ENCODE measurements at places on chromosomes 5 and 9.

GRCh38 chr5:140664030-140664358 lies 710 bp upstream of the WDR55 start:
- no peak for DNase-seq

DNA sequence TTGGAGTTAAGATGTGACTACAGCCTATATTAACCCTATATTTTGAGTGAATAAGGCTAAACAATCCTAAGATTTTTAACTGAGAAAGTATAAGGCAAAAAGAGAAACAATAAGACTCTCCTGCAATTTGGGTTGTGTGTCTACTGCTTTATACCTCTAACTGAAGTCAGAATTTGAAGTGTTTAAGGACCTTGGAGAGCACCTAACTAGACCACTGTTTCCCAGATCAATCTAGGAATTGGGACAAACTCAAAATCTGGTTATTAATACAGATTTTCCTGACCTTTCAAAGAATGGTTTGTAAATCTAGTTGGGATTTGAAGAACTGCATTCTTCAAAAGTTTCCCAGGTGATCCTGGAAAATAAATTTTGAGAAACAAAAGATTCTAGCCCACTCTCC lies 42.1 kb downstream of the GABRA1 start:
- no peak for DNase-seq

DNA sequence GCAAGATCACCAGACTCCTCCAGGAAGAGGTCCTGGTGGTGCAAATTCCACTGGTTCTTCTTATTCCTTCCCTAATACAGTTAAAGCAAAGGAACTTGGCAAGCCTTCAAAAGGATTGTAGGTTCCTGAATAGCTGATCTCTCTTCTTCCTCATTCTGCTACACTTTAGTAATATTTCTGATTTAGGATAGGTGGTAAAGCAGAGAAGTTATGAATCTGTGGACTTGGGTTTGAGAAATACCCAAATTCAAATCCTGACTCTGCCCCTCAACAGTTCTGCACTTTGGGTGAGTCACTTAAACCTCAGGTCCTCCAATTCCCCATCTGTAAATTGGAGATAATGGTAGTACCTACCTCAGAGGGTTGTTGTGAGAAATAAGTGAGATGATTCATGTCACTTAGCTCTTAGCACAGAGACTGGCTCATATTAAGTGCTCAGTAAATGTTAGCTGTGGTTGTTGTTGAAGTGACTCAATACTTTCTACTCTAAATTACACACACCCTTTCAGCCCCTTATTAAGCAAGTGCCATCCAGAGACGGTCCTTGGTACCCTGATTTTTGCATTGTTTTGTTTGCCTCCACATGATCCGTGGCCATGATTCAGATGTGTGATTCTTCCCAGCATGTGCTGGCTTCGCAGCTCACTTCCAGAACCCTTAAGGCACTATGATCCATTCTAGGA lies 5.2 kb downstream of the SH3RF2 start:
- DNase-seq, result no peak

DNA sequence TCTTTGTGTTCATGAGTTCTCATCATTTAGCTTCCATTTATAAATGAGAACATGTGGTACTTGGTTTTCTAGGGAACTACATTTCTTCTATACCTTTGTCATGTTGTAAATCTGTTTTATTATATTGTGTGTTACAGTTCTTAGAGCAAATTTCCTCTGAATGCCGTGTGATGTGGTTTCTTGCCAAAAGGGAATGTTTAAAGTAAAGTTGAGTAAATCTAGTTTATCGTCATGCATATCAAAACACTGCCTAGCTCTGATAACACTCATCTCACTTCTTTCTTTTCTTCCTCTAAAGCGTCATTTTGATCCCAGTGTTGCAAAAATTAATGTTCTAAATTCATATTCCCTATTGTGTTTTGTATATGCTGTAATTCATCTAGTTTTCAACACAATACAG lies 295.4 kb upstream of the HAPLN1 start:
- no peak for DNase-seq

- DNase-seq, result no peak
Measured at GRCh38 chr9:33178972-33179697, 12.0 kb upstream of the B4GALT1 start.

DNA sequence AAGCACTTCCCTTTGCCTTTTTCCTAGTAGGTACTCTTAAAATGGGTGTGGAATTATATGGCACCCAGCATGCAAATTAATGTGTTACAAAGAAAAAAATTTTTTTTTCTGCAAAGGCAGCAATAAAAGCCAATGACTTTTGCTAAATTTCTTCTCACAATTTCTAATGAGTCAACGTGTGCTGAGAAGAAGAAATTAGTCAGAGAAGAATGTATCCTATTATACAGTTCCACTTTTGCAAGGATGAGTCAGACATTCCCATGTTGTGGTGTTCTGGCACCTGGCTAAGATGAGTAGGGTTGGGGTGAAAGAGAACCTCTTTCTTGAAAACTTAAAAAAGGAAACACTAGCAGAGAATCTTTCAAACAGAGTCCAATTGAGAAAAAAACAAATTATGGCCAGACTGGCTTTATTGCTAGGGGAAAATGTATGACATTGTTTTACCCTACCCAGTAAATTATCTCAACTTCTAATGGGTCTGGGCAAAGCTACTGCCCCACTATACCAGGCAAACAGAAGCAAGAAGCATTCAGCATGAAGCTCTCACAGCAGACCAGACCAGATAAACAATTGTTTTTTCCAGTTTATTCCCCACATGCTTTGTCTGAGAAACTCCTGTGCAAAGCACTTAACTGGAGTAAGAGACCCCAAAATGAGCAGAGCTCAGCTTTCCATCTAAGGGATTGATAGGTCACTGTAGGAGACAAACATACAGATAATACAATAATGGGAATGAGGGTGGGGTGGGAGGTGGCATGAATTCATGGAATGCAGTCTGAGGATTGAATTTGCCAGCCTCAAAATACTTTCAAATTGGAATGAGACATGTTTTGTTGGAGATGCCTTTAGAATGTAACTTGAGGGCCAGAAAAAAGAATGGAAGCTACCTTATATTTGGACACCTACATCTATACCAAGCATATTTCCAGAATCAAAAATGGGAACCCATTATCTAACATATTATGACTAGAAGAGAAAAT lies 220.8 kb upstream of the RFX3 start:
- no peak for DNase-seq

DNA sequence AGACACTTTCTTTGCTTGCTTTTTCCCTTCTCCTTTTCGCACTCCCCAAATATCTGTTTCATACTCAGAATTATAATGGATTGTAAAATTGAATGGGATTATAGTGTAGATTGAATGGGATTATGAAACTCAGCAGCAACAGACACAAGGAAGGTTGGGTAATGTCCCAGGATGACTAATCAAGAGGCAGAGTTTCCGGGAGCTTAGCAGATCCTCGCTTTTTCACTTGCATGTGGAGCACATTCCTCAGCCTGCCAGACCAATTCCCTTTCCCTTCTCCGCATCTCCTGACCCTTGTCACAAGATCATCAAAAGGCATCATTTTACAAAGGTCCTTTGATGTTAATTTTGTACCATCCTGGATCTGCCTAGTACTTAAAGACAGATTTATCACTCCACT lies 55.1 kb upstream of the SLC1A1 start:
- DNase-seq, result no peak

DNA sequence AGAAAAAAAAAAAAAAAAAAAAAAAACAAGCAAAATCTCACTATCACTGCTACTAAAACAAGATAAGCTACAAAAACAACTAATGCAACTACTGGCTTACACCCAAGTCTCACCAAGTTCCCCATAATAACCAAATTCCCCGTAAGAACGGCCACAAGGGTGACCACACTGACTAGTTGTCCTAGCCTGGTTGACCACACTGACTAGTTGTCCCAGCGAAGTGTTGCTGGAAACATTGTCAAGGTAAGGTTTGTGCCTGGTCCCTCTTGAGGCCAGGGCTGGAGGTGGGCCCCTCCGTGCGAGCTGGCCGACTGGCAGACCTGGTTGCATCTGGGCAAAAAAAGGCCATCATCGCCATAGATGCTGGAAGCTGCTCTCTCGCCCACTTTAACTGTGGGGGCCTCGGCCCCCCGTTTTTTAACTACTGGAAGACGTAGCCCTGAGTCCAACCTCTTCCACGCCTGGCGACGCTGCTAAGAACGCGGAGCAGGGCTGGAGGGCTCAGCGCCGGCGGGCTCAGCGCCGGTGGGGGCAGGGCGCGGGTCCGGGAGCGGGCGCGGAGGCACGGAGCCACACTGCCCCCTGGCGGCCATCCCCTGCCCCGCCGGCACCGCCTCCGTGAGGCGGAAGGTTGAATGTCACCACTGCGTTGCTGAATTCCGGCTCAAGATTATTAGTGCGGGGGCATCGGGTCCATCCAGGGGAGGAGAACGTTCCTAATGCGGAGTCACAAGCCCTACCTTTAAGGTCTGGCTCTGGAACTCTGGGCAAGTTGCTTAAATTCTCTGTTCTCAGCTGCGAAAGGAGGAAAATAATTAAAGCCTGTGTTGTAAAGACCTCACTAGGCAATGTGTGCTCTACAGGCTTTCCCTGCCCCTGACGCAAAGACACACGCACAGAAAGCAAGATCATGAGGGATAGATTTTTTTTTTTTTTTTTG lies 84.0 kb downstream of the HSD17B3 start:
- peak; percentile 63 for DNase-seq

DNA sequence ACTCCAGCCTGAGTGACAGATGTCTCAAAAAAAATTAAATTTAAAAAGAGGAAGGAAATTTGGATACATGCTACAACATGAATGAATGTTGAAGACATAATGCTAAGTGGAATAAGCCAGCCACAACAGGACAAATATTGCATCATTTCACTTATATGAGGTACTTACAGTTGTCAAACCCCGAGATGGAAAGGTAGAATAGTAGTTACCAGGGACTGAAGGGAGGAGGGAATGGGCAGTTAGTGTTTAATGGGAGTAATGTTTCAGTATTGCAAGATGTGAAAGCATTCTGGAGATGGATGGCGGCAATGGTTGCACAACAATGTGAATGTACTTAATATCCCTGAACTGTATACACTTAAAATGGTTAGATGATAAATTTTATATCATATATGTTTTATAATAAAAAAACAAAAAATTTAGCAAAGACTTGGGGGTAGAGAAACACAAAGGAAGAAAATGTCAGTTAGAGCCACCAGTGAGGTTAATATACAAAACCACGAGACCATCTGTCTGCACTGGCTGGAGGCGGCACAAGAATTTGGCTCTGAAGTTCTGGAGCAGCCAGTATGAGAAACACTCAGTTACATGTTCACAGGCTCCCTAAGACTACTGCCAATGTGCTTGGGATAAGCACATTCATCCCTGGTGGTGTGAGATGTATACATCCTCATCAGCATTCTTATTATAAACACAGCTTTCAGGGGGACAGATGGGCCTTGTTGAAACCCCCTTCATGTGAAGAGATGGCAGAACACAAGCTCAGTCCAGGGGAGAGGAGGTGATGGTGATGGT lies 37.0 kb upstream of the RPS23 start:
- DNase-seq, result no peak

DNA sequence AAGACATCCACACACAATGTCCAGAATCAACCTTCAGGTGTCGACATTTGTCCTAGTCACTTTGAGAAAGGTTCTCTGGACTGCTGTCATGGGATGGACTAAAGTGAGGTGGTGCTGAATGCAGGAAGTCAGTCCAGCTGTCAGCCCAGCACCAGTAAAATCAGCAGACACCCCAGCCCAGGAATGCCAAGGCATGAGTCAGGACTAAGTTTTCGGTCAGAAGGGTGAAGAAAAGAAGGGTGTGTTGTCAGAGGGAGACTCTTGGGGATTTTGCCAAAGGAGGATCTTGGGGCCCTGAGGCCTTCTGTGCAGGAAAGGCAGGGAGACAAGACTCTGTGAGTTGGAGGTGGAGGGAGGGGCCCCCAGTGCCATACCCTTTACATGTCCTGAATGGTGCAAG lies 69.0 kb upstream of the XPA start:
- no peak for DNase-seq

GRCh38 chr5:169796731-169797130 lies 159.7 kb downstream of the DOCK2 start:
- DNase-seq, result no peak

GRCh38 chr5:40654377-40654991 lies 25.2 kb upstream of the PTGER4 start:
- no peak for DNase-seq

- DNase-seq, result no peak
Measured at GRCh38 chr5:99866740-99867139, 668.4 kb upstream of the FAM174A start.

DNA sequence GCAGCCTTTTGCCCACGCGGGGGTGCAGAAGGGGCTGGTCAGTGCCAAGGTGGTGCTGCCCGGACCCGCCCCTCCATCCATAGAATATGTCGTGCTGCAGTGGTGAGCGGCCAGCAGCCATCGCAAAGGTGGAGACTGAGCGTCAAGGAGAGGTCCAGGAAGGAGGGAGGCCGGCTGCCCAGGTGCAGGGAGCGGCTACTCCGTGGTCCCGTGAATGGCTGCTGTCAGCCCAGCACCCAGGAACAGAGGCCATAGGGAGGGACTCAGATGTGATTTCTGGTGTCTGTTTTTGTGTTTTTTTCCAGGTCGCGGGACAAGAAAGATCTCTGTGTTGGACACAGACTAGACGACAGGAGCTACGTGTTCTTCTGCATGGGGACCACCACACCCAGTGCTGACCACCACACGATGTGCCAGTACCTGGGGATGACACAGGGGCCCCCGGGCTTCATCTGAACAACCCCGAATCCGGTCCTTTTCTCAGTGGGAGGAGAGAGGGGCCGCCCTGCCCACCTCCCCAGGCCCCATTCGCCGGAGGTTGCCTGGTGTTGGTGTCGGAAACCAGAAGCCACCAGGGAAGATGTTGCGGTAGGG lies 29.0 kb downstream of the PAEP start:
- DNase-seq, result no peak

DNA sequence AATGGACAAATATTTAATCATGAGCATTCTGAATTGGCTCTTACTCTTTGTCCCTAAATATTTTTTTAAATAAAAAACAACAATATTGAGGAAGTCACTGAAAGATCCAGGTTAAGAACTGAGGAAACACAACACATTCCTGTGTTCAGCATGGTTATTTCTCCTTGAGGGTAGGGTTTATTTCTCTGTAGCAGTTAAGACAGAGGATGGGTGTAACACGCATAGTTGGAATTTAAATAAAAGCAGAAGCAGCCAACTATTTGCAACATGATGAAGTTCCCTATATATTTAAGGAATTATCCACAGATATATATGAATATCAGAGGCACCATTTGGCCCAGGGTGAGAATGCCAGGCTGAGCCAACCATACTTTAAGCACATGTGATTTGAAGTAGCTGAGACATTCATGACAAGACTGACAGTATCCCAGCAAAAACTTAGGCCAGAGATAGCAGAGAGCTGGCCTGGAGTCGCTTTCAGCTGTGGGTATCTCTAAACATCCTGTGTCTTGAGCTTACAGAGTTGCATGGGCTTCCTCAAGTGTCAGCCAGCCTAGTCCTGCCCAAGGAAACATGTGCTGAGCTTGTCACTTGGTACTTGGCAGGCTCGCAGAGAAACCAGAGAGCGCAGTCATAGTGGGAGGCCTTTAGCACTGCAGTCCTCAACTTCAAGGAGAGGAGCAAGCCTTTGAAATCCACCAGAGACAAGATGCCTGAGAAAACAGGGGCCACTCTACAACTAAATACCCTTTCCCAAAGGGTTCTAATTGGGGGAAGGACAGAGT lies 43.6 kb downstream of the SEMA5A start:
- no peak for DNase-seq

- no peak for DNase-seq
Measured at GRCh38 chr9:135156525-135157510, 69.3 kb downstream of the OLFM1 start.

GRCh38 chr5:106796081-106796480 lies 874.7 kb downstream of the EFNA5 start:
- DNase-seq, result no peak

Measured in NCI-H1105 (cell line).